T-helper 17 cell (primary cell): ENCODE measurements at places on chromosomes 2 and 18. TPM values are rescaled to one million over a fixed set of nuclear protein-coding genes. Genes with fewer than 3 reads are reported as not detected.

DNA sequence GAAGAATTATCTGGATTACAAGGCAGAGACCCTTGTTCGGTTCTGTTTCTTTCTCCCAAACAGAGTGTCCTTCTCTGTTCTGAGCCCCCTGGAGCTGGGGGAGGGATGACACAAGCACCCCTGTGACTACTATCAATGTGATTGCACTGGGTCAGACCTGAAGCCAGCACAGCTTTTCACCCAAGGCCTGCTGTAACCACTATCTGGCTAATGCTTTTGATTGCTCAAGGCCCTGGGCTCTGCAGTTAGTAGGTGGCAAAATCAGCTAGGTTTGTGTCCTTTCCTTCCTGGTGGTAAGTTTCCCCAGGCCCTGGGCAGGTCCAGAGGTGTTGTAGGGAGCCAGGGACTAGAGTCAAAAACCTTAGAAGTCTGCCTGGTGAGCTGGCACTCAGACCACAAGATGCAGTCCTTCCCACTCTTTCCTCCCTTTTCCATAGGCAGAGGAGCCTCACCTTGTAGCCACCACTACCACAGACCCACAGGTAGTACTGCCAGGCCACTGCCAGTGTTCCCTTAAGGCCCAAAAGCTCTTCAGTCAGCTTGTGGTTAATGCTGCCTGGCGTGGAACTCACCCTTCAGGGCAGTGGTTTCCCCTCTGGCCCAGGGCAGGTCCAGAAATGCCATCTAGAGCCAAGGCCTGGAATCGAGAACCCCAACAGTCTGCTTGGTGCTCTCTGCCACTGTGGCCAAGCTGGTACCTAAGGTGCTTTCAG lies 83.0 kb downstream of the FAM117B start:
- DNase-seq = no peak

C2orf66 gene
- 0.18 TPM for total RNA-seq

- DNase-seq = no peak
These were observed 36.7 kb downstream of the FBXO15 start for GRCh38 chr18:74110976-74111375.

DNA sequence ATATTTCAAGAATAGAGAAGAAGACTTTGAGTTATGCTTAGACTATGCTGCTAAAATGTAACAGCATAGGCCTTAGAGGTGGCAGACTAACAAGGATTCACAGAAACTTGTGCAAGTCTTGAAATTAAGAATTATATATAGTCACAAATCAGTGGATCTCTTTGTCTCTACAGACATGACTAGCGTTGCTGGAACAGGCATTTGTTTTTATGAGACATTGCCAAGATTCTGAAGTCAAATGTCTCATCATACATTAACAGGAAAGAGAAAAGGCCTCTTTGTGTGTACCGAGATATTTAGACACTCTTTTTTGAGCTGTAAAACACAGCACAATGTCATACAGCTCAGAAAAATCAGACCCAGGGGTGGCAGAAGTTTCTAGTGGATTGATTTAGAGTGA lies 207.1 kb downstream of the TMX3 start:
- no peak for DNase-seq

GRCh38 chr2:64952096-64952495 lies 37.1 kb upstream of the SLC1A4 start:
- no peak for DNase-seq

AOX1 gene
- total RNA-seq = not detected

- DNase-seq = no peak
These were observed 174.7 kb downstream of the RTP5 start for GRCh38 chr2:242044313-242044590.

DNA sequence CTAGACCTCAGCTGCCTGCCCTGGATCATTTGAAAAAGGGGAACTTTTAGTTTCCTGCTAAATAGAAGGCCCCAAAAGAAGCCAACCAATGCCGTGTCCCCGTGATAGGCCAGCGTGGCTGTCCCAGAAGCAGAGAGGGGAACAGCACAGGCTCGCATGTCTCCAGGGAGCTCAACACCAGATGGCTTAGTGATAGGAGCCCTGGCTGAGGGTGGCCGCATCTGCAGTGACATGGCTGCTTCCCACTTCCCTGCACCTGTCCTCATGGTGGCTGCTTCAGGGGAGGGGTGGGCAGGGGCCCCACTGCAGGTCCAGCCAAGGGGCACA lies 79.6 kb downstream of the MBP start:
- DNase-seq = no peak

- DNase-seq = no peak
These were observed 305.3 kb downstream of the NDUFA10 start for GRCh38 chr2:239719791-239720360.

TMEM247 gene
- not detected for total RNA-seq

DNA sequence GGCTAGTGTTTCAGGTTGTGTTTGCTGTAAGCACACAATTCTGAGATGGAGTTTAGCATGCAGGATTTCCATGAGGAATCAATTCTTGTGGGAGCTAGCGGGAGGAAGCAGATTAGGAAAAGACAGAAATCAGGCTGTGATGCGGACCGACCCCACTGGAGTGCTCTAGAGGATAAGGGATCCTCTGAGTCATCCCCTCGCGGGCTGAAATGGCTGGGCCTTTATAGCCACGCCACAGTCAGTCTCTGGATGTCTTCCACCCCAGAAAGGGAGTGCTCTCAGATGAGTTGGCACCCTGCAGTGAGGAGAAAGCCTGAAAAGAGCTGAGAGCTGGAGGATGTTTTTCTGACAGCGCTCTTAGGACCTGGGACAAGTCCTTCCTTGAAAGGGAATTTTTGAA lies 102.4 kb downstream of the GALNT3 start:
- DNase-seq = no peak

FAM237A gene
- total RNA-seq = not detected

GRCh38 chr2:186544255-186544675 lies 45.6 kb upstream of the ITGAV start:
- no peak for DNase-seq

DNA sequence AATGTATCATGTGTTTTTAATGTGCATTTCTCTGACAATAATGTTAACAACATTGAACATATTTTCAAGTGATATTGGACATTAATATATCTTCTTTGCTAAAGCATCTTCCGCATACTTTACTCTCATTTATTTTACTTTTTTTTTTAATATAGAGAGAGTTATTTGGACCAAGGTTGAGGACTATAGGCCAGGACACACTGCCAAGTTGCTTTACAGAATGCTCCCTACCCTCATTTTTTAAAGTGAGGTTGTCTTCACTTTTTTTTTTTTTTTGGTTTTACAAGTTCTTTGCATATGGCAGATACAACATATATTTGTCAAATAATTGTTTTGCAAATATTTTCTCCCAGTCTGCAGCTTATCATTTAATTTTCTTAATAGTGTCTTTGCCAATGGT lies 201.8 kb downstream of the OSR1 start:
- DNase-seq = no peak

DNA sequence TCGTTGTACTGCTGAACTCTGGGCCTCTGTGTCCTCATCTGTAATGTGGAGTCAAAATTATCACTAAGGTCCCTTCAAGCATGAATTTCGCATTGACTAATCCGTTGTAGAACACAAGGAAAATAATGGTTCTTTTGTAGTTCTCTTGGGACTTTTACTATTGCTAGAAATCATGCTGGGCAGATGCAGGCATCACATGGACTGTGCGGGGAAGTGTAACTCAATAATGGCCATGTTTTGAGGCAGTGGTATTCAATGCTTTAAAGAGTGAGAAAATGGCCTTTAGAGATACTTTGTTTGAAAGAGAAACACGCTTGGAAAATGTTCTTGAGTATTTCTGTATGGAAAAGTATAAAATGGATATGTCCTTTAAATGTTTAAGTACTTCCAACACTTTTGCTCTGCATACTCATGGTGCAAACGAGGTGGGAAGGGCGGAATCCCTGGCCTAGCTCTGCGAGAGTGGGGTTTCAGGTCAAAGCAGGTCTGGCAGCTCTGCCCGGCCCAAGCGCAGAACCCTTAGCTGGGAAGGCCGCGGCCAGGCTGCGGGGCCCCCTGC lies 117.3 kb upstream of the MSTN start:
- DNase-seq = no peak

- no peak for DNase-seq
These were observed 92.9 kb upstream of the WDR75 start for GRCh38 chr2:189348369-189348768.

DSC3 gene
- not detected for total RNA-seq

- DNase-seq = no peak
These were observed 35.9 kb downstream of the PTGR3 start for GRCh38 chr18:75173125-75173432.

GULP1 gene
- not detected for total RNA-seq

USP14 gene
- 44.7 TPM for total RNA-seq
